Heart right ventricle (tissue), 16 donors: ENCODE measurements at places on chromosomes 16 and 17. TPM values are rescaled to one million over a fixed set of nuclear protein-coding genes. Genes with fewer than 3 reads are reported as not detected.

DNA sequence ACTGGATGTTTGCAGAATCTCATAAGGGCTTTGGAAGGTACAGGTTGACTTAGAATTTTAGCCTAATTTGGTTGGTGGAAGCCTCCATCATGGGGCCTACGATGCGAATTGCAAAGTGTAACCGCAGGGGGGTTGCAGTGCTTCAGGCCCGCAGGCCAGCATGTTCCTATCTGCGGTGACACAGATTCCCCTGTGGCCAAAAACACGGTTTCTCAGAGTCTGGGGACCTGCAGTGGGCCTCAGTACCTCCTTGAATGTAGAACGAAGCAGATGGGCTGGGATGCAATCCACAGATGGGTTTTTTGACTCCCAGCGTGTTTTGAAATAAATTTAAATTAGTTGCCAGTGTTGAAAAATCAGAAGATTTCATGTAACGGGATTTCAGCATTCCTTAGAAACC, 34.7 kb downstream of the KIAA0513 start:
- no peaks in the 10 kb centered on the region for H3K27me3 ChIP-seq
- H3K4me1 ChIP-seq = no peaks in the 10 kb centered on the region
- H3K27ac ChIP-seq = peak overlapping the region; percentile 71
- H3K36me3 ChIP-seq = no peaks in the 10 kb centered on the region
- no peak for DNase-seq

GRCh38 chr17:15291674-15292361, 26.7 kb upstream of the PMP22 start:
- no peaks in the 10 kb centered on the region for H3K36me3 ChIP-seq
- H3K27ac ChIP-seq = peak overlapping the region; percentile 67
- DNase-seq = peak; percentile 23
- H3K4me3 ChIP-seq = no peak overlapping the region
- H3K4me1 ChIP-seq = peaks cover 15% of the 10 kb centered on the region
- no peaks in the 10 kb centered on the region for H3K27me3 ChIP-seq

DNA sequence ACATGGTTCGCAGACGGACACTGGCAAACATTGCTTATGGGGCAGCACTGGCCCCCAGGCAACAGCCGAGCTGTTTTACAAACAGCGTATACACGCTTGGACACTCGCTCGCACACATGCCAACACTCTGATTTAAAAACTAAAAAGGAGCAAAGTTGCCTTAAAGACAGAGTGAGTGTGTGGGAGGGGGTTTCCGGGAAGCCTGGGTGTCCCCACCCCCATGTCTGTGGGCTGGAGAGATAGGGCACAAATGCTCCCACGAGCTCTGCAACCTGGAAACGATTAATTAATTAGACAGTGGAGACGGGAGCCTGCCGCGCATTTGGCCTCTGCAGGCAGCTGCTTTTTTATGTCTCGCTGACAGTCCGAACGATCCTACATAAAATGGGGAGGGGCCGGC, 107.9 kb upstream of the ZNF469 start:
- H3K27me3 ChIP-seq = no peaks in the 10 kb centered on the region
- peaks cover 10% of the 10 kb centered on the region for H3K4me1 ChIP-seq
- H3K36me3 ChIP-seq = no peaks in the 10 kb centered on the region

DNA sequence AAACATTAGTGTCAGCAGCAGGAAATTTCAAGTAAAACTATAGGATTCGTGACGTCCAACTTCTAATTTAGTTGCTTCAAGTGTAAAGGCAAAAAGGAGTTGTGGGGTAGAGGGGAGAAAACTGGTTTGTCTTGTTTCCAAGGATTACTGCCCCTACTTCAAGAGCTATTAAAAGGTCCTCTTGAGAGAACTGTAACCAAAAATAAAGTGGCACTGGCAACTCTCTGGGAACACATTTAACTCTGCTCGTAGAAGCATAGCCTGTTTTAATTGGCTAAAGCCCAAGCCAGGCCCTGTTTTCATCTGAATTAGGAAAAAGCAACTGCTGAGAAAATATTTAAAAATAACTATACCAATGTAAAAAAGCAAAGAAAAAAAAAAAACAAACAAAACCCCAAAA, 51.8 kb upstream of the AKAP1 start:
- no peaks in the 10 kb centered on the region for H3K27me3 ChIP-seq
- peaks cover 11% of the 10 kb centered on the region for H3K4me1 ChIP-seq
- DNase-seq = no peak
- peak overlapping the region; percentile 78 for H3K27ac ChIP-seq
- no peaks in the 10 kb centered on the region for H3K36me3 ChIP-seq
- no peak overlapping the region for H3K4me3 ChIP-seq

Gene PYY
- total RNA-seq = not detected
